Memory B cell (primary cell): ENCODE measurements at places on chromosomes 12 and 14.

- DNase-seq: no peak
Measured at GRCh38 chr14:81529391-81529790, 4.3 kb downstream of the SEL1L start.

- DNase-seq: no peak
Measured at GRCh38 chr14:77253333-77254190, 17.4 kb downstream of the NGB start.

DNA sequence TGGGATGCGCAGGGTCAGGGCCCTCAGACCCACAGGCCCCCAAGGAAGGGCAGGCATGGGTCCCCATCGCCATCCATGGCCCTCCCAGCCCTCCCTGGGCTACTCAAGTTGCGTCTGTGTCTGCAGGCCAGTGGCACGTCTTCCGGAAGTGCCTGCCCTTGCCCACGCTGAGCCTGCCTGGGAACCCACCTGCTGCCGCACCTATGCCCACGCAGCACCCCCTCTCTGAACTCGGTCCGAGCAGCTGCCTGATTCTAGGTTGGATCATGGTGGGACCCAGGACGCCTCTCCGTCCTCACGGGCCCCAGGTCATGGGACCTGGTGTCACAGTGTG lies 182.8 kb downstream of the ADGRD1 start:
- DNase-seq: no peak

DNA sequence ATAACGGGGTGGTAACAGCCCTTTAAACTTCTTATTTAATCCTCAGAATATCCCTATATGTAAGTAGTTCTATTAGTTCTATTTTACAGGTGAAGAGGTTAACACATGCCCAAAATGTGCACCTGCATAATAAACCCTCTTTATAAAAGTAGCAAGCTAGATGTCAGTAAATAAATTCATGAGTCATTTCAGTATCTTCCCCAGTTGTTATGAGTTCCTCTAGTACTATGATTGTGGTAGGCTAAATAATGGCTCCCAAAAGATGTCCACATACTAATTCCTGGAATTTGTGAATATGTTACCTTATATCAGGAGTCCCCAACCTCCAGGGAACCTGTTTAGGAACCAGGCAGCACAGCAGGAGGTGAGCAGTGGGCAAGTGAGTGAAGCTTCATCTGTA lies 106.5 kb downstream of the TMTC3 start:
- no peak for DNase-seq

- DNase-seq: no peak
Measured at GRCh38 chr14:52790011-52790755, 1.2 kb downstream of the GNPNAT1 start.

GRCh38 chr14:100192250-100192671 lies 32.8 kb upstream of the DEGS2 start:
- DNase-seq: no peak

DNA sequence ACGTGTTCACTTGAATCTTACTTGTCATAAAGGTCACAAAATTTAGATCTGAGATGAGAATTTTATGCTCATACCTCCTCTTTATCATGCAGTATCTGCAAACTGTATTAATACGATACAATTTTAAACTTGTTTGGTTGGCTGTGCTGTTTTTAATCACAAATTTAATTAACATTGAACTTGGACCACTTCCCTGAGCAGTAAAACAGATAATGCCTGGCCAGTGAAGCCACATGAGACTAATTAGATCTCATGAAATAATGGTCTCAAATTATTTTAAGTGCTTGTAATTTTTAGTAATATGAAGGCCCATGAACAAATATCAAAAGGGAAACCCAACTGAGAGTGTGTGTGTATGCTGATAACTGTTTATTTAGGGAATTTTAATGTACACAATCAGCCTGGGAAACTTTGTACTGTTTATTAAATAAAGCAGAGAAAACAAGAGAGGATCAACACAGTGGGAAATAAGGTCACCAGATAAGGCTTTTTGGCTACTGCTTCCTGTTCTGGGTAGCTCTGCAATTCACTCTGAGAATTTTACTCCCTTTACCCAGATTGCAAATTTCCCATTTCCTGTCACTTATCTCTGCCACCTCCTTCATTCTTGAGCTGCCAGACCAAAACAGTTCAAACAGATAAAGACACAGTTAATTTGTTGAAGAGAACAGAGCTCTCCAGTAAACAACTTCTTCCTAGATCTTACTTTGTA lies 61.6 kb upstream of the GNPNAT1 start:
- DNase-seq: no peak

DNA sequence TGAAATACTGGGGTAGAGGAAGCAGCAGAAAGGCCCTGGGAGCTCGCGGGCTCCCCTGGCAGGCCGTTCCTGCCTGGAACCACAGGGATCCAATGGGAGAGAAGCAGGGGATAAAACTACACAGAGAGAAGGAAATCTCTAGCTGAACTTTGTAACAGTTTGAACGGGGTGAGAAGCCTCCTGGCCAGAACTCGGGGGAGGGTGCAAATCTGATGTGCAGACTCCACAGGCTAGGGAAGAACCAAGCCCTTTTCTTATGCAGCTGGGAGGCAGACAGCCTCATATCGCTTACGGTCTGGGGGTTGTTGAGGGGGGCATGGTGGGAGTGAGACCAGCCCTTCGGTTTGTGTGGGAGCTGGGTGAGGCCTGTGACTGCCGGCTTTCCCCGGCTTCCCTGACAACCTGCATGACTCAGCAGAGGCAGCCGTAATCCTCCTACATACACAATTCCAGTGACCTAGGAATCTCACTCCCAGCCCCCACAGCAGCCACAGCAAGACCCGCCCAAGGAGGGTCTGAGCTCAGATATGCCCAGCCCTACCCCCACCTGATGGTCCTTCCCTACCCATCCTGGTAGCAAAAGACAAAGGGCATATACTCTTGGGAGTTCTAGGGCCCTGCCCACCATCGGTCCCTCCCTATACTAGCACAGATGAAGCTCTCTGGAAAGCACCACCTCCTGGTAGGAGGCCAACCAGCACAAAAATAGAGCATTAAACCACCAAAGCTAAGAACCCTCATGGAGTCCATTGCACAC lies 143.0 kb downstream of the TMTC1 start:
- DNase-seq: no peak
